ENCODE measurements at places on chromosomes 12 and 14.

GRCh38 chr14:84403585-84403984 is 1126.4 kb upstream of the FLRT2 start:
- DNase-seq, result no peak

DNA sequence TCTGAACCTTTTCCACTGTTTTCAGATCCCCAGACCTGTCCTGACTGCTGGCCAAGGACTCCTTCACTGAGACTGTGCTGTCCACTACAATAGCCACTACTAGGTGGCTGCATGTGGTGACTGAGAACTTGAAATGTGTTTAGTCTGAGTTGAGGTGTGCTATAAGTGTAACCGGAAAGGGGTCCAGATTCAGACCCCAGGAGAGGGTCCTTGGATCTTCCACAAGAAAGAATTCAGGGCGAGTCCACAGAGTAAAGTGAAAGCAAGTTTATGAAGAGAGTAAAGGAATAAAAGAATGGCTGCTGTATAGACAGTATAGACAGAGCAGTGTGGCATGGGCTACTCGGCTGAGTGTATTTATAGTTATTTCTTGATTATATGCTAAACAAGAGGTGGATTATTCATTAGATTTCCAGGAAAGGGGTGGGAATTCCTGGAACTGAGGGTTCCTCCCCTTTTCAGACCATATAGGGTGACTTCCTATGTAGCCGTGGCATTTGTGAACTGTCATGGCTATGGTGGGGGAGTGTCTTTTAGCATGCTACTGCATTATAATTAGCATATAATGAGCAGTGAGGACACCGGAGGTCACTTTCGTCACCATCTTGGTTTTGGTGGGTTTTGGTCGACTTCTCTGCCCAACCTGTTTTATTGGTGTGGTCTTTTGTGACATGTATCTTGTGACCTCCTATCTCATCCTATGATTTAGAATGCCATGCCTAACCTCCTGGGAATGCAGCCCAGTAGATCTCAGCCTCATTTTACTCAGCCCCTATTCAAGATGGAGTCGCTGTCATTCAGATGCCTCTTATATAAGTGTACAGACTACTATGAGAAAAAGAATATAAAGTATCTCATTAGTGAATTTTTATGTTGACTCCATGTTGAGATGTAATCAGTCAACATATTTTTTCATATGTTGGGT is 70.0 kb upstream of the SRSF5 start:
- no peak for DNase-seq

DNA sequence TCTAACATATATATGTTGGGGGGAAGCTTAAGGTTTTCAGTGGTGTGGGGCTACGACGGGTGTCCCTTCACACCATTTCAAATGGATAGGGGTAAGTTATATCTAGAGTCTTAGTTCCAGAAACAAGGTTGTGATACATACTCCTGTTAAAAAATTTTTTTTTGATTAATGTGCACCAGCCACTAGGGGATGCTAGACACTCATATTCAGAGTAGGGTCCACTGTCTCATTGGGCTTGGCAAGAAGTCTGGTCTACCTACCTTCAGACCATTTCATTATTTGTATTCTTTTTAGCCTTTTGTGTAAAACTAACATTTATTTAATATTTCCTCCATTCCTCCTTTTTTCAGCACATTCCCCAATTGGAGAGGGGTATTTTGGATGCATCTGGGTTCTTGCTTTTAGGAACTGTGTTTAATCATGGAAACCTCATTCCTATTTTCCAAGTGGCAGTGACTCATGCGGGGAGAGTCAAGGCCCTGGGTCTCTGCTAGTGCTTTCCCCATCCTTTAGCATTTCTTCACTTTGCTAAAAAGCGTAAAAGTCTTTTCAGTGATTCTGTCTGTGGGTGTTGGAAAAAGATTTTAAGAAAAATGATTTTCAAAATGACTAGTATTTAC is 33.4 kb downstream of the ANO4 start:
- peak; percentile 7 for DNase-seq

DNA sequence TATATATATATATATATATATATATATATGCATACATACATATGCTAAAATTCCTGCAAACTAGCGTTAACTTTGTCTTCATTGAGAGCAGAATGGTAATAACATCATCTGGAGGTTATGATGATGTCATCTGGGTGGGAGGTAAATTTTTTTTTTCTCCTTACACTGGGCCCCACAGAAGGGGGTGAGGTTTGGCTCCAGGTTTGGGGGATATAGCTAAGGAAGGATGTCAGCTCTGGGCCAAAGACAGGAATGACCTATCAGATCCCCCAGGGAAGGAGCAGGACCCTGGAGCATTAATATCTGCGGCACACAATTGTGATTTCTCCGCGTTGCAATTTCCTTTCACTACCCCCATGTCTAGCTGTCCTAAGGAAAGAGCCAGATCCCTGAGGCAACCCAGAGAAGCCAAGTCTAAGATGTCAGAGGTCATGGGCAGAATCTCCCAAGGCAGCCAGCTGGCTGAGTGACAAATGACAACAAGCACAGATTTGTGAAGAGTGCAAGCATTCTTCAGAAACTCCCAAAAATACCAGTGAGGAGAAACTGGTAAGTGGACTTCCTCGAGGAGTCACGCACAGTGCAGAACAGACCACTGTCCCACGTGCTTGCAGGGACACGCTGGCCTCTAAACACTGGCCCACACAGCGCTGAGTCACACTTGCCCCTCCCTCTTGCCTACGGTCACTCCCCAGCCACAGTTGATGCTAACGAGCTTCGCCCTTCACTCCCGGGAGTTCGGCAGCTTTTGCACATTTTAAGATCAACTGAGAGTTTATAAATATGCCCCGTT is 9.9 kb downstream of the UBC start:
- DNase-seq, result no peak

- DNase-seq, result no peak
Measured at GRCh38 chr14:81831128-81831820, 297.6 kb upstream of the SEL1L start.

- no peak for DNase-seq
Measured at GRCh38 chr12:105822131-105823105, 316.3 kb downstream of the NUAK1 start.

DNA sequence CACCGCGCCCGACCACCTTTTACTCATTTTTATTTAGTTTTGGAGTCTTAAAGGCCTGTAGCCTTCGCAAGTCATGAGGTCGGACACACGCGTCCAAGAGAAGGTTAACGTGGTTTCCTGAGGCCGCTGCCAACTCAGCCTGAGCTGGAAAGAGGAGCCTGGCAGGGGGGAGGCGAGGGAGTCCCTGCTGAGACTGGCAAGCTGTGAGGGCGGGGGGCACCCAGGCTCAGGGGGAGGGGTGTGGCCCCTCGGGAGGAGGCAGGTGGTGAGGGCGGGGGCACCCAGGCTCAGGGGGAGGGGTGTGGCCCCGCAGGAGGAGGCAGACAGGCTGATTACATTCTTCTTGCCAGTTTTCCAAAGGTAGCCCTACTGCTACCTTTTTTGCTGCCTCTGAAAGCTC is 143.2 kb downstream of the PIWIL1 start:
- DNase-seq, result peak; percentile 32

DNA sequence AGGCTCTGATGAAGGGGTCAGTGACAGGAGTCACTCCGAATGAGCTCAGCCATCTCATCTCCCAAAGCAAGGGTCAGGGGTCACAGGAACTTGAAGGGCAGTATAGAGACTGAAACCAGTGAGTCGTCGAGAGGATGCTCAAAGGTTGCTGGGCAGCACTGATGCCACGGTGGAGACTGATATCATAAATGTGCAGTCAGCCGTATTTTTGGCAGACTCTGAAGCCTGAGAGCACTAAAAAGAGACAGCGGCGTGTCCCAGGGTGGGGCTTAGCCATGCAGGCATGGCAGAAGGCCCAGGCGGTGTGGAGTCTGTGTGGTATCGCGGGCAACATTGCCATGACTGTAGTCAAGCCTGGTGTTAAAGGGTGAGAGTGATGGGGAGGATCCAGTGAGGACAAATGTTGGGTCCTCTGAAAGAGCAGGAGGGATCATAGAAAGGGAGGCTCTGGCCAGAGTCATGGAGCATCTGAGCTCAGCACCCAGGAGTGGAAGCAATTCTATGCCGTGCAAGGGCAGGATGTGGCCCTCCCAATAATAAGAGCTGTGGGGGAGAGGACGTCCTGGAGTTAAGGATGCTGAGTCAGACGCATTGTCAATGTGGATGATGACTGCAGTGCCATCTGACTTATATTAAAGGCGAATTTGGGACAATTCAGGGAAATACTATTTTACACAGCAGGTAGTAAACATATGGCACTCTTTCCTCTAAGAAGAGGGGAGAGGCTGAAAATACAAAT is 241.2 kb upstream of the FKBP4 start:
- no peak for DNase-seq

- no peak for DNase-seq
Measured at GRCh38 chr14:64817631-64818030, 62.1 kb downstream of the SPTB start.

- no peak for DNase-seq
Measured at GRCh38 chr12:89160716-89161123, 191.6 kb downstream of the DUSP6 start.

DNA sequence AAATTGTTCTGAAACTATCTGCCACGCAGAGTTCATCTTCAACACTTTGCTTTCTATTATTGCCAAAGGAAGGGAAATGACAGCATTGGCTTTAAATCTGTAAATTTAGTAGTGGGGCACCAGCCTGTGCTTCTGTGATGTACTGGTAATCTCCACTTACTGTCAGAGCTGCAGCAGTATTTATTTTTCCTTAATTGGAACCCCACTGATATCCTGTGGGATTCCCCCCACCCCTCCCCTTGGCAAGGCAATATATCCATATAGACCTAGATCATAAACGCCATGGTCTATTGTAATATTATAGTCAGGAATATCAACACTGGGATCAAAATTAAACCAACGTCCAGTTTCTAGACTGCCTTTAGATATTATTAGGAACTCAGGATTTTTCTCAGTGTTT is 96.7 kb downstream of the RMST start:
- DNase-seq, result no peak

DNA sequence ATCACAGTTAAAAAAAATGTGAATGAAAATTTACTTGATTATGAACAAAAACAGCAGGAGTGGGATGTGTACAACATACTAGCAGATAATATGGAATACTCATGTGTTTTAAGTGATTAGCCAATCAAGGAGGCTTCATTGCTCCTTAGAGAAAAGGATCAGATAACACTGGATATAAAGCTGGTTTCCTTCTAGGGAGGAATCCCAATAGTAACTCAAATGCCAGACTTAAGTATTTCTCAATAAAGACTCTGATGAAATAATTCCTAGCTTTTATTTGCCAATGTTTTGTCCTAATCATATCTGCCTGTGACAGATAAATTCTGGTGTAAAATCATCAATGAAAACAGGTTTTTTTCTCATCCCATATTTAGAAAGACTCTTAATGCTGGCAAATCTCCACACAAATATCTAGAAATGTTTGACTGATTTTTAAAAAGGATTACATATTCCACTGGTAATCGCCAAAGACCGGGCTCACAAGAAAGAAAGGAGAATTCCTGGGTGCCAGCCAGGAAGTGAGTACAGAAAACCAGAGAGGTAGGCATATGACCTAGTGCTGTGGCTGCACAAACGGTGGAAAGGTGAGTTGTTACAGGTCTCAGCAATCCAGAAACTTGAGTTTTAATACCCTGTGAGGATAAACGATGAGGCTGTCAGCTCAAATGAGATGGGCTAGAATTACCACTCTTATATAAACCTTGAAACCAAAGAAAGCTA is 108.6 kb upstream of the TTC7B start:
- DNase-seq, result no peak

GRCh38 chr12:85836197-85837090 is at the start of gene RASSF9:
RASSF9 (minus strand) TSS chr12:85836409; CDS start chr12:85836201, 208 bp downstream.
- no peak for DNase-seq

Data from NCI-H1092 (cell line).